Stimulated activated CD4-positive, alpha-beta T cell treated with anti-CD3 and anti-CD28 coated beads, TNF-alpha, amount 100 ng/mL, for 1 hour (primary cell): ENCODE measurements at places on chromosomes 2 and 18.

- no peak for DNase-seq
Observed at GRCh38 chr2:239819091-239819973, 205.8 kb downstream of the NDUFA10 start.

GRCh38 chr2:56130463-56131070, 53.2 kb upstream of the CCDC85A start:
- DNase-seq, result no peak

GRCh38 chr2:149720615-149721014, 133.0 kb upstream of the MMADHC start:
- no peak for DNase-seq

DNA sequence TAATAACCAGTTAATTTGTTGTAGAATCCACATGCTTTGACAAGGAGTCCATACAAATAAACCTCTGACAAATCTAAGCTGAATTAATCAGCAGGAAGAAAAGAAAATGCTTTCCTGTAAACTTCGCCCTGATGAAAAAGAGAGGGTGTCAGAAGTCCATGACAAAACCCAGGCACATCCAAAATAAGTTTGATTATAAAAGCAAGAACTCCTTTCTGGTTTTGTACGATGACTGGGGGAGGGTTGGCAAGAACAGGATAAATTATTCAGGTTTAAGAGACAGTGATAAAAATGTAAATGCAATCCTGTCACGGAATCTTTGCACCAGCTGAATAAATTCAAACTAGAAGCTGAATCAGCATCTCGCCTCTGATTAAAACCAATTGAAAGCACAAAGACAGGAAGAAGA, 469.2 kb upstream of the TNP1 start:
- no peak for DNase-seq

- DNase-seq, result no peak
Observed at GRCh38 chr2:3494984-3495666, 24.2 kb downstream of the ADI1 start.

- DNase-seq, result no peak
Observed at GRCh38 chr18:25229081-25229480, 122.9 kb downstream of the ZNF521 start.

DNA sequence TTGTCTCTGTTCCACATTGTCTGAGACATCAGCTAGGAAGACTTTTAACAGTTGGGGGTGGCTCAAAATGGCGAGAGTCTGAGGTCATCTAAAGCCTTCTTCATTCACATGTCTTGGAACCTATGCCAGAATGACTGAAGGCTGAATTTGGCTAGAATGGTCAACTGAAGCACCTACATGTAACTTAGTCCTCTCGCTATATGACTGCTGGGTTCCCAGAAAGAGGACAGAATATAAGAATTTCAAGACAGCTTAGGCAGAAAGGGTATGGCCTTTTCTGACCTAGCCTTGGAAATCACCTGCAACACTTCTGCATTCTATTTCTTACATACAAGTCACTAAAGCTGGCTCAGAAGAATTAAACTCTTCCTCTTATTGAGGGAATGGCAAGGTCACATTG, 75.6 kb upstream of the OTX1 start:
- no peak for DNase-seq

DNA sequence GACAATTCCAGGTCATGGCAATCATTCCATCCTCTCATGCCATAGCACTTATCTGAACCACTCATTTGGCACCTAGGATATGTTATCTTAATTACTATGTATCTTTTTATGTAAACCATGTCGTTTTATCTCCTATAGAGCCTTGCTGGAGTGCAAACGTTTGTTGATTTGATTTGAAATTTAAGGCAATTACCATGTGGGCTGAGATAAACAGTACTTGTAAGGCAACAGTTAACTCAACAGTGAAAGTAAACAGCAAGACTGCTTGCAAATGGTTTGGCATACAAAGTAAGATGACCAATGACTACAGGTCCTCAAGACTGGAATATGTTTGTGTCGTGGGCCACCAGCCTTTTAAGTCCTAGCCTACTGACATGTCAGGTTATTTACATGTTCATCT, 133.7 kb upstream of the ZFP36L2 start:
- DNase-seq, result no peak

DNA sequence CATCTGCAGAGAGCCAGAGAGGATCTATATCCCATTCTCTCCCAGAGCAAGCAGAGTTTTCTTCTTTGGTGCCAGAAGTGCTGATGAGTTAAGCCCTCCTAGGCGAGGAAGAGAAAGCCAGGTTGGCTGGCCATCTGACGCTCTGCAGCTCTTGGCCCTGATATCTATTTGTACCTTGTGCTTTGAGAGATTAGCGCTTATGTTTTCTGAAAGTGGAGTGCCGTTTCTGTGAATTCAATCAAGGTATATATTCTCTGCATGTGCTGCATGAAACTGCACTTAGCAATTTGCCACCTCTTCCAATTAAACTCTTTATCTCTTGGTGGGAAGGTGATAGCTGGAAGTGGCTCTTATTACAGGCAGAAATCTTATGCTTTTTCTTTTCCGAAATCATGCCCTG, 177.5 kb downstream of the LPIN1 start:
- no peak for DNase-seq

GRCh38 chr2:228767196-228767595, 503.9 kb downstream of the PID1 start:
- no peak for DNase-seq

- no peak for DNase-seq
Observed at GRCh38 chr2:161766334-161766733, 142.1 kb downstream of the SLC4A10 start.

- no peak for DNase-seq
Observed at GRCh38 chr2:219870041-219870440, 242.6 kb downstream of the SLC4A3 start.

- DNase-seq, result no peak
Observed at GRCh38 chr18:39389800-39390379, 1824.3 kb upstream of the CELF4 start.

GRCh38 chr2:10169581-10169980, 47.0 kb downstream of the RRM2 start:
- DNase-seq, result no peak

DNA sequence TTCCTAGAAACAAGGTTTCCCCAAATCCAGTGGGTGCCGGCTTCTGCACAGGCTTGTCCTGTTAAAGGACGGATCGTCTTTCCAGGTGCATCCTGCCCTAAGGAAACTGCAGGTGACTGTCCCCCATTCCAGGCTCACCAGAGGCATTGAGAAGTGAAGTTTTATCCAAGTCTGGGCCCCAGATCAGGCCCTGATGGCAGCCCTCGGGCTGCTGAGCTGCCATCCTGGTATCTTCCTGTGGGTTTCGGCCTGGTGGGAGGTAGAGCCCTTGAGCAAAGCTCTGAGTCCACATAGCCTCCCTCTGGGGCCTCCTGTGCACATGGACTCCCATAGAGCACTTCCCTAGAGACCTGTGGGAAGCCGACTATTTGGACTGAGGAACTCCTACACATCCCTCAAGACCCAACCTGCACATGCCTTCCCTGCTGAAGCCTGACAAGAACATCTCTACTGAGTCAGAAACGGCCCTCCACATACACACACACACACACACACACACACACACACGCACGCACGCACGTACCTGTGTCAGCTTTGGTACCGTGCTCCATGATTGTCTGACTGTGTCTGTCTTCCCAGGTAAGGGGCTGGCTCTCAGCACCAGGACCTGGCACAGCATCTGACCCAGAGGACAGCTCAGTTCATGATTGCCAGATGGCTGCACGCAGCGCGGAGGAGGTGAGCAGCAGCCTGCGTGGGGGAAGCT, 16.4 kb downstream of the TNS1 start:
- DNase-seq, result no peak

GRCh38 chr2:64750001-64750816, 96.5 kb upstream of the SERTAD2 start:
- DNase-seq, result no peak

- peak; percentile 18 for DNase-seq
Observed at GRCh38 chr2:64807417-64807816, 153.7 kb upstream of the SERTAD2 start.

DNA sequence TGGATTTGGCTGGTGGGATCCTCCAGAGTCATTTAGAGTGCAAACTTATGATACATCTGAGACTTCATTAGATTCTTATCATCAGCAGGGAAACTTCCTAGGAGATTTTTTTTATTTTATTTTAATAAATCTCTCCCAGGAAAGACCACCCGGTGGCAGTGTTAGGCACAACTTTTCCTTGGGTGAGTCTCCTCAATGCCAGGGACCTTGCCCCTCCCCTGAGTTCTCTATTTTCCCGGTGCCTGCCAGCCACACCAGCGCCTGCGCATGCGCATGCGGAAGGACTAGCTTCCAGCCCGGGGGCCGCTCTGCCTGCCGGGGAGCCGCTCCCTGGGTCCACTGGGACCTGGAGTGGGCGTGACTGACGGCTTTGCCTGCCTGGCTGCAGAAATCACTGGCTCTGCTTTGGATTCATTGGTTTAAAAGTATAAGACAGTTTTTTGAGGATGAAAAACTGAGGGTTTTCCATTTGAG, 86.6 kb downstream of the TMEM182 start:
- DNase-seq, result no peak

DNA sequence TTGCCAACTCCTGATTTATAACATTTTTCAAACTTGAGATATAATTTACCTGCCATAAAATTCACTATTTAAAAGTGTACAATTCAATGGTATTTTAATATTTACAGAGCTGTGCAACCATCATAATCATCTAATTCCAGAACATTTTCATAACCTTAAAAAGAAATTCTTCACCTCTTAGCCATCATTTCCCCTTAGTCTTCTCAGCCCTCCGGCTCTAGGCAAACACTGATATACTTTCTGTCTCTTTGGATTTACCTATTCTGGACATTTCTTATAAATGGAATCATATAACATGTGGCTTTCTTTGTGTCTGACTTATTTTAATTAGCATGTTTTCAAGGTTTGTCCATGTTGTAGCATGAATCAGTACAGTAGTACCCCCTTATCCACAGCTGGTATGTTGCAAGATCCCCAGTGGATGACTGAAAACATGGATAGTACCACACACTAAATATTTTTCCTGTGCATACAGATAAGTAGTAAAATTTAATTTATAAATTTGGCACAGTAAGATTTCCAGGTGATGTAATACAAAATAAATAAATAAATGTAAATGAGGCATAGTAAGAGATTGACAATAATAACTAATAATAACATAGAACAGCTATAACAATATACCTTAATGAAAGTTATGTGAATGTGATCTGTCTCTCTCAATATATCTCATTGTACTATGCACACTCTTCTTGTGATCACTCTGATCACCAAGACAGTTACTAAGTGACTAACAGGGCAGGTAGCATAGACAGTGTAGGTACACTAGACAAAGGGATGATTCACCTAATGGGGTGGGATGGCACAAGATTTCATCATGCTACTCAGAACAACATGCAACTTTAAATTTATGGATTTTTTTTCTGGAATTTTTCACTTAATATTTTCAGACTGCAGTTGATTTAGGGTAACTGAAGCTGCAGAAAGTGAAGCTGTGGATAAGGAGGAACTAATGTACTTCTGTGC, 73.1 kb downstream of the RAB3GAP1 start:
- DNase-seq, result no peak

DNA sequence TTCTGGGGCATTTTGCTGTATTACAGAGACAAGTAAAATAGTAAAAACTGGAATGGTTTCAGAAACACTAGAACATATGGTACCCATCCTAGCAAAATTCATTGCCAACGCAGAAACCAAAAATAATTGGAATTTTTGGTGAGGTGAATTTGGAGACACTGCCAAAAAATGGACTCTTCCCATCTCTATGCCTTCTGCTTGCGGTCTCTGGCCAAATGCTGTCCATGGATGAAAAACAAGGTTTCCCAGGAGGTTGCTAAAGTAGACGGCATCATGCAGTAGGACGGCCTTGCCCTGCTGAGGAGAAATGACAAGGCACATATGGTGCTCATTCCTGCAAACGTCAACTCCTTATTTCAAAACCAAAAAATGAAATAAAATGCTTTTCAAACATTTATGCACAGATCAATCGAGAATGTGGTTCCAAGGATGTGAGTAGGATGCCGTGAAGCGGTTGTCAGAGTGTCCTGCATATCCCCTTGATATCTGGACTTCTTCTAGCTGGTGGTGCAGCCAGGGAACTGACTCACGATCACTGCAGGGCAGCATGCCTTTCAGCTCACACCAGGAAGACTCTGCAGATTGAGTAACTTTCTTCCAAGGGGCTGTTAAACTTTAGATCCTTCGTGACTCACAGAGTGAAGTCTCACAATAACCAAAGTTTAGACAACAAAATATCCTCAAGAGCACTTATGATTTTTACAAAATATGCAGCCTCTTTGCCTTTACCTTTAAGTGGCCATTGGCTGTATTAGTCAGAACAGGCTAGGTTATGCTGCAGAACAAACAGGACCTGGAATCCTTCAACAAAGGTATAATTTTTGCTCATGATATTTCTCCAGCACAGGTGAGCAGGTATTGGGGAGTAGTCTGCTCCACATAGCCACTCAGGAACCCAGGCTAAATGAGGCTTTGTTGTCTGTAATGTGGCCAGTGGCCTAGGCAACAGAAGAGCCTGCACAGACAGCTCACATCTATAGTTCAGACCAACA, 149.4 kb upstream of the NDUFV2 start:
- DNase-seq, result no peak

DNA sequence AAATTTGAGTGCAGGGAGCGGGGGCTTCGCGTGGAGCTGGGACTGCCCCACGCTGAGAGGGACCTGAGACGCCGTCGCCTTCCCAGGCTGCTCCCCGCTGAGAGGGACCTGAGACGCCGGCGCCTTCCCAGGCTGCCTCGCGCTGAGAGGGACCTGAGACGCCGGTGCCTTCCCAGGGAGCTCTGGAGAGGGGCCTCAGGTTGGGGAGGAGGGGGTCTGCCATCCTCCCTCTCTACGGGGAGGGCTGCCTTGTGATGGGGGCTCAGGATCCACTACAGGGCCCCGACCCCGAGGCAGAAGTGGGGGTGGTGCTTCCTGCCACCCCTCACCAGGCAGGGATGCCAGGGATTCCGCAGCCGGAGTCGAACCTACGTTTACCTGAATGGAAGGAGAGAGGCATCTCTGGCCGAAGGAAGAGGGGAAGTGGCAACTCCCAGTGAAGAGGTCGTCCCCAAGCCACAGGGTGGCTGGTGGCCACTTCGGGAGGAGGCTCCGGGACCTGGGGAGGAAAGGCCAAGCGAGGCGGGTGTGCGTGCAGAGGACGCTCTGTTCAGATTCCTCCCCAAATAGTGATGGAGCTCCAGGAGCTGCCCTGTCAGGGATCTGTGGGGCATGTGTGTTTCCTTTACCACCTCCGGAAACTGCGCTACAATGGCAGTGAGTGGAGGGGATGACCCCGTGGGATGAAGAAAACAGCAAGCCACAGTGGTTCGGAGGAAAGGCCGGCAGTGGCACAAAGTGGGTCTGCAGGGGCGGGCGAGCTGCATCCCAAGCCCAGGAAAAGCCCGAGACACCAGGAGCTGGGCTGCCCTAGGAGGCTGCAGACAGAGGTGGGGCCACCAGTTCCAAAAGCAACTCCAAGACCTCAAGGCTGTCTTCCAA, 108.2 kb upstream of the CTDP1 start:
- DNase-seq, result no peak

DNA sequence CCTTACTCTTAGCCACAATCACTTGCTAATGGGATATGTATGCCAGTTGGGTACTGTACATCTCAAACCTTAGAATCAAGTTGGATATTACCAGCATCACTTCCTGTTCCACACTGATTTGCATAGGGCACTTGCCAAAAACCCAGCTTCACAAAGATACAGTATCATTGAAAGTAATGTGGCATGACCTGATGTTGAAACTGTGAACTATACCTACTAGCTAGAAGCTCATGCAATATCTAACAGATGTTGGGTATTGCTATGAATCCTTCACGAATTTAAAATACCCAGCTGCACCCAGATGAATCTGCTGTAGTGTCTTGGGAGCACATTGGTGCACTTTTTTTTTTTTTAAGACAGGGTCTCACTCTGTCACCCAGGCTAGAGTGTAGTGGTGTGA, 6.5 kb upstream of the STAMBP start:
- DNase-seq, result no peak

- DNase-seq, result no peak
Observed at GRCh38 chr2:207283356-207283755, 117.6 kb upstream of the KLF7 start.
